ENCODE measurements at places on chromosomes 3 and 15.

- DNase-seq = no peak
These were observed 15.3 kb downstream of the SNX1 start for GRCh38 chr15:64110950-64111678.

DNA sequence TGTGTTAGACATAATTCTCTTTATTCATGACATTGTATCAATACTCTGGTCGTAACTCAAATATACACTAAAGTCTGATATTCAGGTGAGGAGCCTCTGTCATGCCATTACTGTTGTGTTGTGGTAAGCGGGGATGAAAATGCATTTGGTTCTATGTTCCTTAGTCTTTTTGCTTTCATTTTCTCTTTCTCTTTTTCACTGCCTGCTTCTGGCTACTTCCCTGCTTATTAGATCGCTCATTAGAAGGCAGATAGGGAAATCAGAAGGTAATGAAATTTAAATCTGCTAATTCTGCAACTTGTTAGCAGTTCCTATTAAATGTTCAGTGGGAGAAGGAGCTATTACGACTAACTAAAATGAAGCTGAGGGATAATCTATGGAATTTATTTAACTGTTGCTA, 345.0 kb downstream of the GRM7 start:
- no peak for DNase-seq

- DNase-seq = no peak
These were observed 93.2 kb downstream of the FILIP1L start for GRCh38 chr3:100020876-100021644.

DNA sequence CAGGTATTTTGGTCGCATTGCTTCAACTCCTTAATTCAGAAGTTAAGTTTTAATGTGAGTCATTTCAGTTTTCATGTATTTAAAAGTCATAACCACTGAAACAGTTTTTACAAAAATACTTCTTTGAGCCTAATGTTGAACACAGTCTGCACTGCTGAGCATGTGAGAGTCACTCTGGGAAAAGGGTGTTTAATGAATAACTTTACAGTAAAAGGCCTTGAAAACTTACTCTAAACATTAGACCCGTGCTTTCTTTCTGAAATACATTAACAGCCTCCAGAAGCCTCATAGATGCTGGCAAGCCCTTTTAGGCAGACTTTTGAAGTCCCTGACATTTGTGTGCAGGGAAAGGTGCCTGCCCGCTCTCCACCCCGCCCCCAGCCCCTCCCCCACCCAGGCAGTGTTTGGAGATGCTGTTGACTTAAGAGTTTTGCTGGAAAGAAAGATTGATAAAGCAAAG, 68.9 kb upstream of the NR2F2 start:
- DNase-seq = no peak

- no peak for DNase-seq
These were observed 28.1 kb upstream of the KBTBD12 start for GRCh38 chr3:127886956-127887231.

- DNase-seq = no peak
These were observed 121.1 kb downstream of the ADAM10 start for GRCh38 chr15:58628206-58628947.

DNA sequence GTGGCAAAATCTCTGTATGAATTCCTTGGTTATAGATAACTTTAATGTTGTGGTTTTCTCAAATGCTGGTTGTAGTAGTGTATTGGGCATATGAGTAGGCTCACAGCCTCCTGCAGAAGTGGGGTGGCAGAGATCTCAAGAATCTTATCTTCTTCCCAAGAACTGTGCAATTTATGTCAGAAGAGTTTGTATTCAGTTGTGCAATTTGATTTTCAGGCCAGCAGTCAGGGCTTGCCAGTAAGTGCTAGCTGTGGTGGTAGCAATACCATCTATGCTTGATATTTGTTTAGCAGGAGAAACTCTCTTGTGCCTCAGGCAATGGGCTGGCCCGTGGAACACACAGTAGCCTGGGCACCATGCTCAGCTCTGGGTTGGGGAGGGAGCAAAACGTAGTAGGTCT, 58.4 kb upstream of the GOLIM4 start:
- no peak for DNase-seq

DNA sequence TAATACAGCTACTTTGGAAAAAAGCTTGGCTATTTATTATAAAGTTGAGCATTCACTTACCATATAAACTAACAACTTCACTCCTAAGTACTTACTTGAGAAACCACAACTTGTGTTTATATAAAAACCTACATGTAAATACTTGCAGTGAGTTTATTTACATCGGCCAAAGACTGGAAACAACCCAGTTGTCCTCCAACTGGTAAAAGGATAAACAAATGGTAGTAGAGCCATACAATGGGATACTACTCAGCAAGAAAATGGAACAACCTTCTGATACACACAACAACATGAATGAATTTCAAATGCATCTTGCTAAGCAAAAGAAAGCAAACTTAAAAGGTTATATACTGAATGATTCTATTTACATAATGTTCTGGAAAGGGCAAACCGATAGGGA, 63.7 kb downstream of the SLC7A14 start:
- DNase-seq = no peak

DNA sequence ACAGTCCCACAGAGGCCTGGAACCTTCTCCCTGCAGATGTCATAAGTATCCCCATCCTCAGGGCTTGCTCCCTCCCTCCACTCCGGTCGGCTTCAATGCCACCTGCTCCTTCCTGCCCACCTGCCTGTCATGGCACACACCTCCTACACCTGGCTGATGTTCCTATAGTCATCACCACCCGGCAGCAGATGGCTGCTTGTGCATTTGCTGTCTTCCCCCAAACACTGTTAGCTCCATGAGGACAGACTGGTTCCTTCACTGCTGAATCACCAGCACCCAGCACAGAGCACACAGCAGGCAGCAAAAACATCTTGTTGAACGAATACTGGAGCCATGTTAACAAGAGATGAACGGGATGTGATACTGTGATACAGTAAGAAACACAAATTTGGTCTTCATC, 14.8 kb downstream of the TARS3 start:
- no peak for DNase-seq

All from activated CD8-positive, alpha-beta memory T cell treated with anti-CD3 and anti-CD28 coated beads for 24 hours (primary cell).